ENCODE measurements at places on chromosomes 5 and 9.

- DNase-seq: no peak
These were observed 599.6 kb upstream of the ADAMTS16 start for GRCh38 chr5:4540375-4541173.

DNA sequence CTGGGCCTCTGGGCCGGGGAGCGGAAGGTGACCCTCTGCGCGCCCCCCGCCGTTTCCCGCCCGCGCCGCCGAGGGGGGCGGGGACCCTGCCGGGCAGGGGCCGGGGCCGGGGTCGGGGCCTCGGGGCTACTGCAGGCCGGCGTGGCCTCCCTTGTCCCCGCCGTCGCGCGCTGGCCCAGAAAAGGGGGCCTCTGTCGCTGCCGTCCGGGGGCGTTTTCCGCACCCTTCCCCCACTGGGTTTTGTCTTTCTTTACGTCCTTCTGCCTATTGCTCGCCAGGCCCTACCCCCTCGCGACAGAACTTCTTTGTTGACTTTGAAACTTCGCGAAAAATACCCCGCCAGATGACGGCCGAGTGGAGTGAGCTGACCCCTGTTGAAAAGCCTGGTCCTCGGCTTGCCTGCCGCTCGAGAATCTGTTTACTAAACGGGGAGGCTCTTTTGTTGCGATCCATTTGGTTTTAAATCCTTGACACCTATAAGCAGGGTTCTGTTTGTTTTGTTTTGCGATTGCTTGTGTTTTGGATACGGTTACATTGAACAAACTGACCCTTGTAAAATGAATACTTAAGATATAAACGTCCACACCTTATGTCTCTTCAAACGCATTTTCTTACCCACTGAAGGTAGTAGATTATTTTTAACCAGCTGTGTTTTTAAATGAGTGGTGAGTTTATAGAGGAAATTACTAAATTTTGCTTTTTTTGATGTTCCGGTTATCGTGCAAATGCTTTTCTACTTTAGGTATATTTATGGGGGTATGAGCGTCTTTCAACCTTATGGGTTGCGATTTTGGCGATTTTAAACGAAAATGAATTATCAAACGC lies 765 bp downstream of the MARCHF6 start:
- DNase-seq: peak; percentile 39

- DNase-seq: peak; percentile 27
These were observed 83.9 kb downstream of the PBX3 start for GRCh38 chr9:125831054-125831453.

GRCh38 chr5:134543820-134544614 lies 18.5 kb downstream of the JADE2 start:
- DNase-seq: peak; percentile 83

DNA sequence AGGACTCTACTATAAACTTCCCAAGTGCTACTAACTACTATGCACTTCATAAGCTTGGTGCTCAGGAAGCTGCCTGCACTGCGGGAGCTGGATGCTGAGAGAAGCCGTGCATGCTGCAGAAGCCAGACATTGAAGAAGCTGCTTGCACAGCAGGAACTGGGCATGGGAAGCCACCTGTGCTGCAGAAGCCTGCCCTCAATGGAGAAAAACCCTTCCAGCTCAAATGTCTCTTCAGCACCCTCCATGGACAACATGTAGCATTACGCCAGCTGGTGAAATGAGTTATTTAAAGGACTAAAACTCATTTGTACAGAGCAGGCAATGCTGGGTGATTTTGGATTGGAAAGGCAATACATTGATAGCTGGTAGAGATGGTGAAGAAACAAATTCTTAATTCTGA lies 247.2 kb downstream of the KIF4B start:
- no peak for DNase-seq

GRCh38 chr5:143664623-143665022 lies 147.3 kb upstream of the HMHB1 start:
- no peak for DNase-seq

DNA sequence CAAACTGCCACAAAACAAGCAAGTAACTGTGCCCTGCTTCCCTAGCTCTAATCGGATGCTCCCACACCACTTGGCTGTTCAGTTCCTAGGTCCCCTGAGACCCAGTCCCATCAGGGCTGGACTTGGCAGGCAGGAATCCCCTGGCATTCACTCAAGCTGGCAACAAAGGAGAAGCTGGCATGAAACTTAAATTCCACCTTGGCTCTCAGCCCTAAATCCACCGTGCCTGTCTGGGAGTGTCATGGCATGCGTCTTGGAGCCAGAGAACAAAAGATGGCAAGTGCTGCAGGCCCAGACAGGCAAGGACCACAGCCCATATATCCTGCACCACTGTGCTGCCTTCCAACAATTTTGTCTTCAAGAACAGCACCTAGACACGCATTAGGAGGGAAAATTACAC lies 38.2 kb downstream of the ETF1 start:
- DNase-seq: no peak

- DNase-seq: no peak
These were observed 330.1 kb downstream of the ADAMTS6 start for GRCh38 chr5:65151614-65152013.

DNA sequence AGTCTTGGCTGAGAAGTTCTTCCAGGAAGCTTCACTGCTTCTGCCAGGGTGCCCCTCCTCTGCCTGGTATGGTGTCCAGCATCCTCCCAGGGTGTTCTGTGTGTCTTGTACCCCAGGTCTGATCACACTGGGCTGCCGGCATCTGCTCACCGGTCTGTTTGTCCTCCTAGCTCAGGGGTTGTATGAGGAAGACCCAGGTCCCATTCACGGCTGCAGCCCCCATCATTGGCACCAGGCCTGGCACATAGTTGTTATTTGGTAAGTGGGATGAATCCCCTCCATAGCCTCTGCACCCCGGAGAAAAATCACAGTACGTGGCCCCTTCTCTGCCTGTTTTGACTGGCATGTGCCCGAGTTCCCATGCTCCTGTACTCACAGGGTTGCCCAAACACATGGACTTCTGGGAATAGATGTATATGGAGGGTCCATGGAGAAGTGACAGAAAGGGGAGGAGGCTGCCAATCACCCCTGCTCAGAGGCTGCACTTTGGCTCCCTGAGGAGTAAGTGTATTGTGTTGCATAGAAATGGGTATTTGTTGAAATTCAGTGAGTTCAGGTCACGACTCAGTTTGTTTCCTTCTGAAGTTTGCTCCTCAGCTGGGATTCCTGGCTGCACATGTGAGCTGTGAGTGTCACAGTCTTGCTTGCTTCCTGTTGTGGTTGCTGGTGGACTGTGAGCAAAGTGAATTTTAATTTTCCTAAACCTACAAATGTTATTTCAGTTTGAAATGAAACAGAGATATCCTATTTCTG lies 96.2 kb downstream of the HSPA4 start:
- DNase-seq: no peak

- peak; percentile 82 for DNase-seq
These were observed 90.3 kb upstream of the OTULINL start for GRCh38 chr5:14491015-14491915.

DNA sequence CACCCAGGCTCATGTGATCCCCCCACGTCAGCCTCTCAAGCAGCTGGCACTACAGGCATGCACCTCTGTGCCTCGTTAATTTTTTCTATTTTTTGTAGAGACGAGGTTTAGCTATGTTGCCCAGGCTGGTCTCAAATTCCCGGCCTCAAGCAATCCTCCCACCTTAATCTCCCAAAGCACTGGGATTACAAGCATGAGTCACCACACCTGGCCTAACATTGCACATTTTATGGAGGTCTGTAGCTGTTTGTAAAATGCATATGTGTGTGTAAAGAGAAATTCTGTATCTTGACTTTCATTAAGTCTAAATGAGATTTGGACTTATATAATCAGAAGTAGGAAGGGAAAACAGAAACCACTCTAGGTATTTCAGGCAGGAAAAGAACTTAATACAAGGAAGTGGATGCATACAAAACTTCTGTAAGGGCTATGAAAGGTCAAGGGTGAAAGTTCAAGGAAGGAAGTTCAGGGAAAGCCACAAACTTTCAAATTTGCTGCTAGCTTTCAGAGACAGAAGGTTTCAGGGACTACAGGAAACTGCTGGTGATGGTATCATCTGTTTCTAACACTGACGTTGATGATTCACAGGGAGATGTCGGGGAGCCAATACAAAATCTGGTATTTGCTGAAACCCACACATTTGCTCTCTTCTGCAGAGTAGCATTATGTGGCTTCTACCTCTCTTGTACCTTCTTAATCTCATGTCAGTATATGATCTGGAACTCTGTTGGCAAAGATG lies 209.4 kb downstream of the PIK3R1 start:
- DNase-seq: peak; percentile 94

GRCh38 chr9:135565141-135565628 lies 3.6 kb downstream of the PAEP start:
- DNase-seq: no peak

- DNase-seq: no peak
These were observed 159.0 kb upstream of the SLC12A2 start for GRCh38 chr5:127924606-127925005.

DNA sequence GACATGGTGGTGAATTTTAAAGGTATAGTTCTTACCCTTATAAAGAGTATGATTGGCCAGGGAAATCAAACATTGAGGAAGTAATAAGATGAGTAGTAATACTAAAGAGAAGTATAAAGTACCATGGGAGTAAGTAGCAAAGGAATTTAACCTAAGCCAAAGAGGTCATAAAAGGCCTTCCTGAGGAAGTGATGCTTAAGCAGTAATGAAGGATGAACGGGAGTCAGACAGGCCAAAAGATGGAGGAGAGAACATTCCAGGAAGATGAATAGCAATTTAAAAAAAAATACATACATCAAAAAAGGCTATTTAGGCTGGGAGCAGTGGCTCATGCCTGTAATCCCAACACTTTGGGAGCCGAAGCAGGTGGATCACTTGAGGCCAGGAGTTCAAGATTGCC lies 29.0 kb downstream of the KLHL3 start:
- no peak for DNase-seq

- DNase-seq: no peak
These were observed 290.1 kb downstream of the HINT1 start for GRCh38 chr5:130874861-130875417.

GRCh38 chr5:110304176-110304575 lies 422.3 kb downstream of the TMEM232 start:
- DNase-seq: no peak

DNA sequence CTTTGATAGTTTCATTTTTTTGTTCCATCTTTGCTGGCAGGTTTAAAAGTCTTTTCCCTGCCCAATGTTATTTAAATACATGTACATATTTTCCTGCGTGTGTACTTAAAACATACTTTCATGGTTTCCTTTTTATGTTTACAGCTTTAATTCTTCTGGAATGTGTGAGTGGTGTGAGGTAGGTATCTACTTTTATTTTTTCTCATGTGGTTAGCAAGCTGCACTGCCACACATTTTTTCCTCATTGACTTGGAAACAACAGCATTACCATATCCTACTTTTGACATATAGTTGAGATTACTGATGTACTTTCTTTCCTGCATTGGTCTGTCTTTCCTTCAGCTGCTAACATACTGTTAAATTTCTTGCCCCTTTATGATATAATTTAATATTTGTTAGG lies 51.4 kb upstream of the COL15A1 start:
- DNase-seq: no peak

GRCh38 chr5:88836195-88836838 lies 46.7 kb downstream of the MEF2C start:
- no peak for DNase-seq

GRCh38 chr5:178378527-178379484 lies 146.2 kb upstream of the PHYKPL start:
- DNase-seq: no peak

DNA sequence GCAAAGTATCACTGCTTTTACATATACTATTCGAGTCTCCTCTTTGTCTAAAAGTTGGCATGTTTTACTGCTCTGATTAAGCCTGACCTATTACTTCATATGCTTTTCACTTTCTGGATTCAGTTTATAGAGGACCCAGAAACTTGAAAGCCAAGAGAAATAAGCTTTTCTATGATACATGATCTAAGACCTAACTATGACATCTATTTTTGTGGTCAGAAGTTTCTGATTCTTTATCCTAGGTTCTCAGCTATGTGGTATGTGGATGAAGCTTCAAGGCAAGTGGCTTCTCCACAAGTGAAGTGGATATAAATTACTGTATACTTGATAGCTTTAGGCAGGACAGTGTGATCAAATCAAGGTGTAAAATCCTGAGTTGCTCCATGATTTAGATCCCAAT lies 6.3 kb downstream of the EDIL3 start:
- no peak for DNase-seq

GRCh38 chr9:2174306-2174705 lies 159.2 kb downstream of the SMARCA2 start:
- no peak for DNase-seq

- DNase-seq: no peak
These were observed 571 bp downstream of the CNTFR start for GRCh38 chr9:34588671-34589635.

DNA sequence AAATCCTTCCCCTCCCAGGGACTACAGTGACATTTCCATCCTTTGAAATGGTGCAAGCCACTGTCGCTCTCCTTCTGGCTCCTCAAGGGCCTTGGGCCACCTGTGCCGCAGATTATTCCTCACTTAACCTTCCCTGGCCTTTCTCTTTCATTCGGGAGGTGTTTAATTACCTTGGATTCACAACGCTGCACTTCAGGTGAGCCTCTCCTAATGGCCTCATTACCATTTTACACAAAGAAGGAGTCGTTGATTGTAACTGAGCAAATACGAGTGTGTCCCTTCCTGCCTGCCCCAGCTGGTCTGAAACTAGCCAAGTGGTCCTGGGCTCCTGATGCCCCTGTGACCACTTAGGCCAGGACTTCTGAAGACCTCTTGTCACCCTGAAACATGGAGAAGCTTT lies 205.0 kb downstream of the CRB2 start:
- no peak for DNase-seq

DNA sequence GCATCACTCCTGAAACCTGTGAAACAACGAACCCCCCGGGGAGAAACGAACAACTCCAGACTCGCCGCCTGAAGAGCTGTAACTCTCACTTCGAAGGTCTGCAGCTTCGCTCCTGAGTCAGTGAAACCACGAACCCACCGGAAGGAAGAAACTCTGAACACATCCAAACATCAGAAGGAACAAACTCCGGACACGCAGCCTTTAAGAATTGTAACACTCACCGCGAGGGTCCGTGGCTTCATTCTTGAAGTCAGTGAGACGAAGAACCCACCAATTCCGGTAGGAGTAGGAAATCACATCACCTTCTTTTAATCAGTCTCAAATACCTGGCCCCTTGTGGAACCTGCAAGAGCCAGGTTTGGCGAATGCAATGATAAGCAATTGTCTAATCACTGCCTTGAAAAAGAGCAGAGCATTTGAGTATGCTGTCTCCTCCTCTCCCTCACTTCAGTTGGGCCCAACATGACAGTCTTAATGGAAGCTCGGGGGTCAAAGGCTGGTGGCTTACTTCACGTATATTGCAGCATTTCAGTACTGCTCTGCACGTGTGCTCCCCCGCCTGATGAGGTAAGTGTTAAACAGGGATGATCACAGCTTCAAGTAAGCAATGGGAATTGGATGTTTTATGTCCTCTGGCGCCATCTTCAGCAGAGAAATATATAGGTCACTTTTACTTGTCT lies 473 bp downstream of the IRGM start:
- peak; percentile 87 for DNase-seq

- no peak for DNase-seq
These were observed 98.7 kb downstream of the RANBP17 start for GRCh38 chr5:170960567-170960966.

- DNase-seq: no peak
These were observed 80.2 kb upstream of the IL12B start for GRCh38 chr5:159410480-159410879.
